ENCODE measurements at places on chromosomes 1 and 21. TPM values are rescaled to one million over a fixed set of nuclear protein-coding genes. Genes with fewer than 3 reads are reported as not detected.

GRCh38 chr1:57289781-57290180 is 134.1 kb downstream of the DAB1 start:
- H3K36me3 ChIP-seq, result peaks cover 1% of the 10 kb centered on the region
- no peak for DNase-seq
- no peak overlapping the region for H3K4me3 ChIP-seq
- no peaks in the 10 kb centered on the region for H3K4me1 ChIP-seq

GRCh38 chr1:31435471-31436409 is 22.7 kb downstream of the SERINC2 start:
- no peak overlapping the region for H3K27ac ChIP-seq
- no peaks in the 10 kb centered on the region for H3K36me3 ChIP-seq
- no peak overlapping the region for H3K4me3 ChIP-seq
- H3K27me3 ChIP-seq, result no peaks in the 10 kb centered on the region
- no peaks in the 10 kb centered on the region for H3K4me1 ChIP-seq

DNA sequence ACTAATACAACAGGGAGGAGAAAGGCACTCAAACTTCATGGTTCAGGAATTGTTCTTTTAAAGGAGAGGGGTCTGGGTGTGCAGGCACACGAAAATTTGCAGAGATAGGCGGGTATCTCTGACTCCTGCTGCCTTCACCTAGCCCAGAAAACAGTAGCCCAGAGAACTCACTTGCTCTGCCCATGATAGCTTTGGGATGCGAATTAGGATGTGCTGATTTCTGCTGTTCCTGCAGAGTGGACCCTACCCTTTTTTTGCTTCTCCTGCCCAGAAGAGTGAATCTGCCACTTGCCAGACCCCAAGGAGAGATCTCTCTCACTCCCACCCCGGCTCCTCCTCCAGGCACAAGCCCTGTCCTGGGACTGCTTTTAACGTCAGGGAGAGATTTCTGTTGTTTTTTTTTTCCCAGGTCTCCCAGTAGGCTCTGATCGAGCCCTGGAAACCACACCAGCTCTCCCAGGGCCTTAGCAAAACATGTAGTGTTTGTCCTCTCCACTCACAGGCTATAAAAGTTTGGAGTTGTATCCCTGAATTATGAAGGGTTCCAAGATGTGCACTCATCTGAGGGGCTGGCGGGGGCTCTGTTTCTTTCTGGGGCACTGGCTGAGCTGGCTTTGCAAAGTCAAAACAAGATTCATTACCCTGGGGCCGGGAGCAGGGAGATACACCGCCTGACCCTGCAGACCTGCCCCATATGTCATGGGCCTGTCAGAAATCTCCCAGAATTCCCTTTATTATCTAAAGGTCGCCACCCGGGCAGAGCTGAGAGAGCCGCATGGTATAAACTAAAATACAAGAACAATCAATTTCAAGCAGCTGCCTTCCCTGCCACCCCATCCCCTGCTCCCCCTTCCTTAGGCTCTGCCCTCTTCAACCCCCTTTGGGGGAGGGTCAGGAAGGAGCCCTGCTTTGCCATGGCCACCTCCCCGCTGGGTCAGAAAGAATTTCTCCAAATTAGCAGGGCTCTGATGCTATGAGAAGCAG is 17.9 kb downstream of the PLXNA2 start:
- no peak for DNase-seq
- no peaks in the 10 kb centered on the region for H3K36me3 ChIP-seq
- H3K27me3 ChIP-seq, result no peaks in the 10 kb centered on the region
- peaks cover 2% of the 10 kb centered on the region for H3K4me1 ChIP-seq
- H3K4me3 ChIP-seq, result no peak overlapping the region

The S100A8 gene
- 10.2 TPM for polyA plus RNA-seq

- no peak overlapping the region for H3K27ac ChIP-seq
- DNase-seq, result peak; percentile 8
- H3K27me3 ChIP-seq, result peaks cover 22% of the 10 kb centered on the region
These were observed 787 bp downstream of the PTGFR start for GRCh38 chr1:78491451-78492071.

The SYPL2 gene
- polyA plus RNA-seq, result not detected

DNA sequence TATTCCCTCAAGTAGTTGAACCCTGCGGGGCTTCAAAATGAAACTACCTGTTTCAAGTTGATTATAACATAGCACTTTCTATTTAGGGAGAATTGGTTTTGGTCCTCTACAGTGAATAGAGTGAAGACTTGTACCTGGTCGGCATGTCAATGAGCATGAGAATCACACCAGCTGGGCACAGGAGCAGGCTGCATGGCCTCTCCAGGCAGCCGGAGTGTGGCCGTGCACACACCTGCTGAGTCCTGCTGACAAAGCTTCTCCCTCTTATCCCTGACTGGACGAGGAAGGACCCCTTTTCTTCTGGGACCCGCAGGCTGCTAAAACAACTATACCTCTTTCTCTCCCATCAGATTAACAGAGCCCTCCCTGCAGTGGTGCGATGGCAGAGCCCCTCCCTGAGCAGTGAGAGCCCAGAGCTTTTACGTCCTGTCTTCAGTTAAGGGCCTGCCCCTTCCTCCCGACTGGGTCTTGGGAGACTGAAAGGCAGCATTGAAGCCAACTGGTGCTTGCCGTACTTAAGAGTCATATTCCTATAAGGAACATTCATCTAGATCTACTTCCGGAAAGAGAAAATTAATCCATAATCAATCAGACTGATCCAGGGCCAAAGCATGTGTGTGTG is 124.9 kb downstream of the CAPN8 start:
- no peak for DNase-seq
- no peak overlapping the region for H3K27ac ChIP-seq
- no peak overlapping the region for H3K4me3 ChIP-seq
- H3K36me3 ChIP-seq, result no peaks in the 10 kb centered on the region

The LEMD1 gene
- 1.1 TPM for polyA plus RNA-seq

The KMO gene
- 3.2 TPM for polyA plus RNA-seq

GRCh38 chr1:161953256-161953920 is 70.3 kb downstream of the OLFML2B start:
- DNase-seq, result no peak
- H3K4me1 ChIP-seq, result no peaks in the 10 kb centered on the region
- H3K36me3 ChIP-seq, result peaks cover 1% of the 10 kb centered on the region
- no peak overlapping the region for H3K27ac ChIP-seq
- H3K27me3 ChIP-seq, result no peaks in the 10 kb centered on the region

- H3K4me3 ChIP-seq, result no peak overlapping the region
- no peak overlapping the region for H3K27ac ChIP-seq
- no peaks in the 10 kb centered on the region for H3K4me1 ChIP-seq
- peak; percentile 57 for DNase-seq
These were observed 165.7 kb downstream of the NCAM2 start for GRCh38 chr21:21163904-21164303.

DNA sequence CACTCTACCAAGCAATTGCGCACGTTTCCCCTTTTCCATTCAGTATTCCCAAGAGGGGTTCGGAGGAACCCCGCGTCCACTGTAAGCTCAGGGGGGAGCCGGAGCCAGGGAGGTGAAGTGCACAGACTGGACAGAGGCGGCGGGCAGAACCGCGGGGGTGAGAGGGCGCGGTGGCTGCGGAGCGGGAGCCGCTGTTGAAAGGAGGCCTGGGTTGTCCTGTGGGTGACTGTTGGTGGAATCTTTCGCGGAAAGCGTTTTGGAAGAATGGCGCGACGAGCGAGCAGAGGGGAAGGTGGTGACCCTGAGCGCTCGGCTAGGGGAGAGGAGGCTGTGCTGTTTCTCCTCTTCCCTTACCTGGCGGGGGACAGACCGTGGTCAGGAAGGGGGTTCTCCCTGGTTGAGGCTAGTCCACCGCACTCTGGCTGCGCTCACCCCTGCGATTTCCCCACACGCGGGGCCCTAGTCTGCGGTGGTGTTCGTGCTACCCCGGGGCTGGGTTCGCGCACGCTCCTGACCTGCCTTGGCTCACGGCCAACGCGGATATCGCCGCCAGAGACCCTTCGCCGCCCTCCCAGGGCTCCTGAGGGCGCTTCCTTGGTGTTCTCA is 92.8 kb downstream of the PRKAB2 start:
- H3K27ac ChIP-seq, result no peak overlapping the region
- peaks cover 90% of the 10 kb centered on the region for H3K27me3 ChIP-seq
- no peaks in the 10 kb centered on the region for H3K4me1 ChIP-seq
- H3K4me3 ChIP-seq, result no peak overlapping the region
- no peaks in the 10 kb centered on the region for H3K36me3 ChIP-seq

- H3K4me3 ChIP-seq, result no peak overlapping the region
- H3K27me3 ChIP-seq, result no peaks in the 10 kb centered on the region
- no peak overlapping the region for H3K27ac ChIP-seq
- no peaks in the 10 kb centered on the region for H3K36me3 ChIP-seq
These were observed 10.7 kb upstream of the ERICH3 start for GRCh38 chr1:74684301-74684700.

- no peaks in the 10 kb centered on the region for H3K27me3 ChIP-seq
- H3K4me1 ChIP-seq, result no peaks in the 10 kb centered on the region
- no peak for DNase-seq
- H3K36me3 ChIP-seq, result no peaks in the 10 kb centered on the region
These were observed 481.8 kb downstream of the USP25 start for GRCh38 chr21:16211339-16212303.

GRCh38 chr21:43188181-43188580 is 19.4 kb downstream of the CRYAA start:
- no peak for DNase-seq
- no peaks in the 10 kb centered on the region for H3K36me3 ChIP-seq
- H3K27me3 ChIP-seq, result no peaks in the 10 kb centered on the region
- no peak overlapping the region for H3K4me3 ChIP-seq
- H3K27ac ChIP-seq, result no peak overlapping the region

GRCh38 chr1:149848340-149849110 is 50.8 kb upstream of the BOLA1 start:
- peak overlapping the region; percentile 84 for H3K27ac ChIP-seq
- peak; percentile 54 for DNase-seq
- H3K27me3 ChIP-seq, result no peaks in the 10 kb centered on the region
- peaks cover 41% of the 10 kb centered on the region for H3K4me1 ChIP-seq

GRCh38 chr1:25831569-25832196 is 11.9 kb downstream of the MTFR1L start:
- no peaks in the 10 kb centered on the region for H3K27me3 ChIP-seq
- H3K4me1 ChIP-seq, result no peaks in the 10 kb centered on the region
- peak; percentile 54 for DNase-seq
- peaks cover 26% of the 10 kb centered on the region for H3K36me3 ChIP-seq
- H3K4me3 ChIP-seq, result no peak overlapping the region
